Stimulated activated CD8-positive, alpha-beta memory T cell treated with anti-CD3 and anti-CD28 coated beads, Interleukin-15, amount 100 ng/mL, for 24 hours (primary cell): ENCODE measurements at places on chromosomes 1 and 21.

GRCh38 chr1:208233978-208234377, 10.2 kb downstream of the PLXNA2 start:
- no peak for DNase-seq

DNA sequence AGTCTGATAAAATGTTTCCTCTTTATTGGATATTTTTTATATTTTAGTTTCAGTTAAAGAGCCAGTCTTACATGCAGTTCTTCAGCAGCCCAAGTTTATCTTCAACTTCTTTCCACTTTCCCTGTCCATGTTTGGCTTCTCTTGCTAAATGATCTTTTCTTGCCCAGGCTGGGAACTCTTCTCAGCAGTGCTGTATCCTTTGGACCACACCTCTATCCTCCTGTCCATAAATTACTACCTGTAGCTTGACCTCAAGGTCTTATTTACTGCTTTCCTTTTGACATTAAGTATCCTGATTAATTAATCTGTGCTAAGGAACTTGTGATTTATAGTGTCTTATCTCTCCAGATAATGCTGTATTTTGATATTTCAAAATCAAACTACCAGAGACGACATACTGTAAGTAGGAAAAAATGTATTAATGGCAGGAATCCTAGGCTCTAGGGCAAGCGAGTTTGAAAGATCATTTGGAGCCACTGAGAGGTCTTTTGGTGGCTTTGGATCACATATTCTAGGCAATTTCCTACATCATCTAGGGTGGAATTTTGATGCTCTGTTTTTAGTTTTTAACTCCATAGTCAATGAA, 20.5 kb upstream of the PDC start:
- no peak for DNase-seq

GRCh38 chr1:33724348-33724747, 139.5 kb upstream of the HMGB4 start:
- no peak for DNase-seq

GRCh38 chr1:201181323-201181722, 9.3 kb upstream of the IGFN1 start:
- DNase-seq: no peak

DNA sequence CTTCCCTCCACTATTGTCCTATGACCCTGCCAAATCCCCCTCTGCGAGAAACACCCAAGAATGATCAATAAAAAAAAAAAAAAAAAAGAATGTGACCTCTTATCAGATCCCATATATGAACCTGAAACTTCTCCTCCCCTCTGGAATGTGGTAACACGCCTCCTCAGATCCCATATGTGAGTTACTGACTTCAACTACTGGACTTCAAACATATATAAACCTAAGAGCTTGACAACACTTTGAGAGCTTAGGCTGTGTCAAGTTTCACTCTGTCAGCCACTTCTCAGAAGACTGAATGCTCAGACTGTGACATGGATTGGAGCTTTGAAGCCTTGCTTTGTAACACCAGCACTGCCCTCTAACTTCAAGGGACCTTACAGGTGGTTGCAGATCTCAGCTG, 148.4 kb downstream of the COP1 start:
- no peak for DNase-seq

GRCh38 chr1:85022700-85023099, 25.6 kb downstream of the MCOLN3 start:
- DNase-seq: no peak

- no peak for DNase-seq
Observed at GRCh38 chr1:43074244-43074643, 97.8 kb downstream of the EBNA1BP2 start.

DNA sequence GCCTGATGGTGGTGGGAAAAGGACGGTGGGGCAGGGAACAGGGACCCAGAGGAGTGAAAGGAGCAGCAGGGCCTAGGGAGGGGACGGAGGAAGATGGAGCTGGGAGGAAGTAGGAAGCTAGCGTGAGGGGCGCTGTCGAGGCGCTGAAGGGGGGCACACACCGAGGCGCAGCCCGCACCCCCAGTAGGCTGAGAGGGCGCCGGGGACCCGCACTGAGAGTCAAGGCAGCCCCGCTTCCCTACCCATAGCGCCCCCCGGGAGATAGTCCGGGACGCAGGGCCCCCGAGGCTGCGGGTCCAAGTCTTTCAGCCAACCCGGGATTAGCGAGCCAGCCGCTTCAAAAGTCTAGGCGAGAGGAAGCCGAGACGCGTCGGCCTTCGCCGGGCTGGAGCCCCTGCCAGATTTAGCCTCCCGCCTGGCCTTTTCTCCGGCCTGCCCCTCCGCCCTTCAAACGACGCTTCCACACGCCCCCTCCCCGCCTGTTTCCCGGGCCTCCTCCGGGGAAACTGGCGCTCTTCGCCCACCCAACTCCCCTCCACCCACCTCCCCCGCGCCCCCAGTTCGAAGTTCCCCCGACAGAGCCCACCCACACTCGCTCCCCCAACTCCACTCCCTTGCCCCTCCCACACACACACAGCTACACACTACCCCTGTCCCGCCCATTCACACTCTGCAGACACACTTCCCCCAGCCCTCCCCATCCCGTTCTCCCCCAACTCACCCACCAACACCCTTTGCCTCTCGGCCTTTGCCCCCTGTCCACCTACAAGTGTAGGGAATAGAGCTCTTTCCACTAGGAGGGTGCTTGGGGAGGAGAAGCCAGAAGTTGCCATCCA, 7.8 kb upstream of the PROX1 start:
- no peak for DNase-seq

DNA sequence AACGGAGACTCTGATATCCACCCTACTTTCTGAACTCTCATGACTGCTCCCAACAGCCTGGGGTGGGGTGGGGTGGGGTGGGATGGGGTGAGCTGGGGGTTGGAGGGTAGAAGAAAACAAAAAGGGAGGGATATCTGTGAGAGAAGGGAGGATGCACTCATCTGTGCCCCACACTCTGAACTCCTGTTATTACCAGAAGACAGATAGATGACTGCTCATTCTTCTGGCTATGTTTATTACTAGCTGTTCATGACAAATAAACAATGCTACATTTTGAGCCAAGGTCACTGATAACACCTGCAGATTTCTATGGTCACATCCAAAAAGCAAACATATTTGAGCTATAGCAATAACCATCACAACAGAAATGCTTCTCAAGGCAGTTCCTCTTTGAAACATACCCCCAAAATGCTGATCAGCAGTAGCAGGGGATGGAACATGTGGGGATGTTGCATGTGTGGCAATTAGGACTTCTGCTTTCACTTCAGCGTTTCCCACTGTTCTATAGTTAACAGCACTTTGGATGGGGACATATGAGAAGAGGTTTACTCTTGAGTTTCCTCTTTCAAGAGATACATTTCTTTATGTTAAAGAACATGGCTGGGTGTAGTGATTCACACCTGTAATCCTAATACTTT, 43.3 kb downstream of the GPR3 start:
- DNase-seq: no peak

GRCh38 chr1:51317798-51318197, 12.6 kb downstream of the TTC39A start:
- no peak for DNase-seq

- DNase-seq: no peak
Observed at GRCh38 chr1:54302951-54303843, 103.0 kb downstream of the SSBP3 start.

- DNase-seq: no peak
Observed at GRCh38 chr1:12587981-12588640, 29.9 kb downstream of the DHRS3 start.

- no peak for DNase-seq
Observed at GRCh38 chr1:19877821-19878636, 4.2 kb upstream of the OTUD3 start.

DNA sequence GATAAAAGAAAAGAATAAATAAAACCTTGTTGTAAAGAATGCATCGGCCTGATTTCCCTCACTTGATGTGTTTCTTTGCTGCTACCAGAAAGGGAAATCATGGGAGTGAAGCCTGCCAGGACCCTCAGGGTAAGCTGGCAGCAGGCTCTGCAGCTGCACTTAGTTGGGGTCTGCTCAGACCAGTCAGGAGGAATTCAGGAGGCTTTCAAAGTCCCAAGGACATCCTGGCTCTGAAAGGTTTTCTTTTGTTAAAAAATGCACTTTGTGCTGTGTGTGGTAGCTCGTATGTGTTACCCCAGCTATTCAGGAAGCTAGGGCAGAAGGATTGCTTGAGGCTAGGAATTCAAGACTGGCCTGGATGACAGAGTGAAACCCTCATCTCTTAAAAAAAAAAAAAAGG, 254.8 kb downstream of the ZNF648 start:
- no peak for DNase-seq

- no peak for DNase-seq
Observed at GRCh38 chr1:6417961-6418667, 1.6 kb downstream of the HES2 start.

DNA sequence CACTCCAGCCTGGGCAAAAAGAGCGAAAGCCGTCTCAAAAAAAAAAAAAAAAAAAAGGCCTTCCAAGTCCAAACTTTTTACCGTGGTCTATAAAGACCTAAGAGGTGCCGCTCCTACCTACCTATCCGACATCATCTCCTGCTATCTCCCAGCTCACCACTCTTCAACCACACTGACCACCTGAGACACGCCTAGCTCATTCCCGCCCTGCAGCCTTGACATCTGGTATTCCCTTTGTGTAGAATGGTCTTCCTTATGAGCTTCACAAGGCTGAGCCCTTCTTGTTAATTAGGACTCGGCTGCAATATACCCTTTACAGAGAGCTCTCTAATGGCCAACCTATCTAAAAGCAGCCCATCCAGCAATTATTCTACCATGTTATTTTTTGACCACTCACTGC, 680 bp downstream of the MAGOH start:
- DNase-seq: no peak

- DNase-seq: no peak
Observed at GRCh38 chr1:73832276-73833181, 365.4 kb downstream of the LRRIQ3 start.
